Pulmonary artery endothelial cell (primary cell): ENCODE measurements at places on chromosomes 5 and 9.

DNA sequence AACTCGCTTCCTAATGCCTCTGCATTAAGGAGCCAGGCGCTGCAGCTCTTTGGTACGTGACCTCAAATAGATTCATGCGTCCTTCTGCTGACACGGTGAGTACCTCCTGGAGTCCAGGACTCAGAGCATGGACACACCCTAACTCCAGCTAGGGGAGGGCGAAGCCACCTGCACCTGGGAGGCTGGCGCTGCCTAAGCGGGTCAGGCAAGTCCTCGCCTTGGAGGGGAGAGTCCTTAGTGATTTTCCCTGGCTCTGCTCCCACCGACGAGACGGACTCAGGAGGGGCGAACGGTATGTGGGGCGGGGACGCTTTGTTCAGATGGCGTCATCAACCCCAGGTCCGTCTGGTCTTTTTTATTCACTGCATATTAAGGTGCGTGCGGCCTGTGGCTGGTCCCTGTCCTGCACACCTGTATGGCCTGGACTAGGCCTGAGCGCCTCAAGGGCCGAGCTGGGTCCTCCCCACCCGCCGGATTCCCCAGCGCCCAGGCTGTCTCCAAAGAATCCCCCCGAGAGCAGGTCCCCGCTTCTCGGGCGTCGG, 50.3 kb downstream of the NSUN2 start:
- no peak for DNase-seq

DNA sequence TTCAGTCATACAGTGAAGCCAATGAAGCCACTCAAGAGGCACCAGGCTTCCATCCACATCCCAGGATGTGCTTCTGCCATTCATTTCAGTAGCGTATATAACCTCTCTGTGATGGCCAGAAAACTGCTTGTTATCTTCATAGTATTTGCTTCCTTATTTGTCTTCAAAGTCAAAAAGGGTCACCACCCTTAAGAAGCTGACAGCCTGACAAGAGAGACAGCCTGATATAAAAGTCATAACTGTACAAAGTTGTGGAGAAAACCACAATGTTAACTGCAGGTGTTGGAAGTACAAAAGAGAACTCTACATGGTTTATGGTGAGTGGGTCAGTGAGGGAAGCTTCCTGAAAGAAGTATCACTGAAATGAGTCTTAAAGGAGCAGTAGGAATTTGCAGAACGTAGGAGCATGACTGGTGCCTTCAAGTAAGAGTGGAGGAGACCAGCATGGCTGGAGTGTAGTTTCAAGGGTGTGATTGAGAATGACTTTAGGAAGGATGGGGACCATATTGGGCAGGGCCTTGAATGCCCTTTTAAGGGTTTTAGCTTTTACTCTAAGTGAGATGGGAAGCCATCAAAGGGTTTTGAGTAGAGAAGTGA, 33.7 kb downstream of the NIM1K start:
- no peak for DNase-seq

- DNase-seq = no peak
These were observed 6.5 kb downstream of the BRD3OS start for GRCh38 chr9:134031783-134032182.

DNA sequence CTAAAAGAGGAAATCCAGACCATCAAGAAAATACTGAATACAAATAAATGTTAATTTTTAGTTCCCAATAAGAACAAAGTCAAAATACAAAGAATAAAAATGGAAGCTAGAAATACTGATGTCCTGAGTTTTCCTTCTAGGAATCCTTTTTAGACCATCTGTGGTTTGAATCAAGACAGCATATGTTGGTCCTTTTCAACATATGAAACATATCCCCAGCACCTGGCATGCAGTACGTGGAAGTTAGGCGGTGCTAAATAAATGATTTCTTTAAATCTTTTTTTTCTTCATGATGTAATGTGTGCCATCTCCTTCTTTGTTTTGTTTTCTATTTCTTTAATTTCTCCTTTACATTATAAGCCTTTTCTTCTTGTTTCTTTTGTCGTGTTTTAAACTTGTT, 34.0 kb downstream of the KIAA1958 start:
- DNase-seq = no peak

GRCh38 chr9:133484671-133485437, 6.0 kb upstream of the SLC2A6 start:
- DNase-seq = no peak

GRCh38 chr5:150488519-150489359, 19.2 kb upstream of the NDST1 start:
- DNase-seq = no peak
